Activated T-cell treated with anti-CD3 and anti-CD28 coated beads, Interleukin-2, amount 50 U/mL, for 4 hours (primary cell): ENCODE measurements at places on chromosomes 12 and 14. TPM values are rescaled to one million over a fixed set of nuclear protein-coding genes. Genes with fewer than 3 reads are reported as not detected.

DNA sequence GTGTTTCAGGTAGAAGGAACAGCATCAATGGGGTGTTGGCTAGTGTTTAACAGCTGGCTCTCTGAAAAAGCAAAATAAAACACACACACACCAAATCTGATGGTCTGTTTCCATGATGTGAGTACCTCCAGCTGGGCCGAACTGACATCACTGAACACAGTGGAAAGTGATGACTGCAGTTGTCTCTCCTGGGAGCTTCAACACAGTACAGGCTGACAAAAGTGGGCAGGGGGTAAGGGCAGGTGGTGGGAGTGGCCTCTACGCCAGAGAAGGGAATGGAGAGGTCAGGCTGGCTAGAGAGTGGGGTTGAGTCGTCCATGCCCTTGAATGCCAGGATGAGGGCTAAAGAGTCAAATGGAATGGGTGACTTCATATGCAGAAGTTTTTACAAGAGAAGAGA is 8.0 kb upstream of the HNF1A start:
- no peak for DNase-seq

GRCh38 chr14:65193916-65194590 is 91.7 kb upstream of the MAX start:
- no peak for DNase-seq

DNA sequence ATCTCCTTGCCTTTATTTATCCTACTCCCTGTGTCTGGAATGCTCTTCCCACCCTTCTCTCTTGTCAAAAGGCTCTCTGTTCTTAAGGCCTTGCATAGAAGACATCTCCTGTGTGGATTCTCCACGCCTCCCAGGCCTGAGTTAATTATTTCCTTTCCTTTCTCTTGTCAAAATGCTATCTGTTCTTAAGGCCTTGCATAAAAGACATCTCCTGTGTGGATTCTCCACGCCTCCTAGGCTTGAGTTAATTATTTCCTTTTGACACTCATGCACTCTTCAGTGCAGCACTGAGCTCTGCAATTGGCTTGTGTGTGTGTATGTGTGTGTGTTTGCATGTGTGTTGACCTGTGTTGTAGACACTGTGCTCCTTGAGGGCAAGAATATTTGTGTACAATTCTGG is 52.1 kb upstream of the DCD start:
- DNase-seq, result no peak

RPL6 gene
- total RNA-seq, result 2,443 TPM

ALX1 gene
- total RNA-seq, result not detected

CLEC4C gene
- not detected for total RNA-seq
